ENCODE measurements at places on chromosomes 6 and 20. TPM values are rescaled to one million over a fixed set of nuclear protein-coding genes. Genes with fewer than 3 reads are reported as not detected.

DNA sequence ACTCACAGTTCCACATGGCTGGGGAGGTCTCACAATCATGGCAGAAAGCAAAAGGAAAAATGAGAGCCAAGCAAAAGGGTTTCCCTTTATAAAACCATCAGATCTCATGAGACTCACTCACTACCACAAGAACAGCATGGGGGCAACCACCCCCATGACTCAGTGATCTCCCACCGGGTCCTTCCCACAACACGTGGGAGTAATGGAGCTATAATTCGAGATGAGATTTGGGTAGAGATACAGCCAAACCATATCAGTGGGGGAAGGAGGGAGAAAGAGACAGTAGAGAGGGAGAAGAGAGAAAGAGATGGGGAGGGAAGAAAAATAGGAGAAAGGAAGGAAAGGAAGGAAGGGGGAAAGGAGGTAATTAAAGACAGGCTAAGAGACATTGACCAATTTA is 30.1 kb downstream of the GMDS start:
- no peaks in the 10 kb centered on the region for H3K36me3 ChIP-seq
- H3K4me3 ChIP-seq: no peak overlapping the region
- no peak for DNase-seq
- no peak overlapping the region for H3K27ac ChIP-seq
- H3K4me1 ChIP-seq: peaks cover 7% of the 10 kb centered on the region

- H3K4me3 ChIP-seq: no peak overlapping the region
- no peaks in the 10 kb centered on the region for H3K36me3 ChIP-seq
- DNase-seq: no peak
- H3K27me3 ChIP-seq: no peaks in the 10 kb centered on the region
- no peak overlapping the region for H3K27ac ChIP-seq
- peaks cover 34% of the 10 kb centered on the region for H3K4me1 ChIP-seq
These were observed 2.2 kb upstream of the OSER1 start for GRCh38 chr20:44212792-44213191.

- H3K27ac ChIP-seq: no peak overlapping the region
- H3K4me3 ChIP-seq: no peak overlapping the region
- no peaks in the 10 kb centered on the region for H3K4me1 ChIP-seq
- no peak for DNase-seq
These were observed 301.9 kb upstream of the SGK1 start for GRCh38 chr6:134619789-134620188.

GRCh38 chr6:74069089-74069581 is 373.1 kb downstream of the CD109 start:
- H3K27ac ChIP-seq: no peak overlapping the region
- H3K36me3 ChIP-seq: no peaks in the 10 kb centered on the region
- no peaks in the 10 kb centered on the region for H3K4me1 ChIP-seq
- H3K4me3 ChIP-seq: no peak overlapping the region
- peak; percentile 53 for DNase-seq

DNA sequence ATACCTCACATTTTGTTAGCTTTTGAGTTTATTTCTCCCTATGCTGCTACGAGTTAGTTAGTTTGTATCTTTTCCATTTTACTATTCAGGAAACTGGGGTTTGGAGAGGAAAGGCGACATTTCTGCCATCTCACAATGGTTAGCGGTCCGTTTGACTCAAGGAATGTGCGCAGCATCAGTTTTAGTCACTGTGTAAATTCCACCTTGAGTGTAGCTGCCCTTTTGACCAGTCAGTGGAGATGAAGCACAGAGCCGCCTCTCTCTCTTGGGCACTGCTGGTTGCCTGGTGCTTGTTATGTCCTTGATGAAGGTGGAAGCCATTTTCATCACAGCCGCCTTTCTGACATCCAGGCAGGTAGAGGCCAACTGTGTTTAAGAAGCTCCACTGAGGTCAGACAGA is 185.5 kb downstream of the SCP2D1 start:
- H3K27me3 ChIP-seq: no peaks in the 10 kb centered on the region
- DNase-seq: no peak
- no peaks in the 10 kb centered on the region for H3K36me3 ChIP-seq
- H3K27ac ChIP-seq: no peak overlapping the region

- H3K36me3 ChIP-seq: no peaks in the 10 kb centered on the region
- H3K4me3 ChIP-seq: no peak overlapping the region
- no peaks in the 10 kb centered on the region for H3K4me1 ChIP-seq
- H3K27me3 ChIP-seq: no peaks in the 10 kb centered on the region
- DNase-seq: no peak
These were observed 1249.0 kb upstream of the CITED2 start for GRCh38 chr6:140623498-140623897.

GRCh38 chr20:33830371-33830770 is 19.2 kb downstream of the CHMP4B start:
- peak; percentile 31 for DNase-seq
- H3K36me3 ChIP-seq: no peaks in the 10 kb centered on the region
- H3K4me1 ChIP-seq: peaks cover 71% of the 10 kb centered on the region
- H3K27me3 ChIP-seq: no peaks in the 10 kb centered on the region
- no peak overlapping the region for H3K4me3 ChIP-seq

- H3K4me1 ChIP-seq: peaks cover 42% of the 10 kb centered on the region
- no peak overlapping the region for H3K4me3 ChIP-seq
- DNase-seq: no peak
- H3K27me3 ChIP-seq: no peaks in the 10 kb centered on the region
- no peaks in the 10 kb centered on the region for H3K36me3 ChIP-seq
These were observed 68.0 kb upstream of the TBC1D7 start for GRCh38 chr6:13396241-13396792.

- no peaks in the 10 kb centered on the region for H3K36me3 ChIP-seq
- H3K27ac ChIP-seq: no peak overlapping the region
- H3K4me3 ChIP-seq: no peak overlapping the region
These were observed 333.6 kb downstream of the BTBD9 start for GRCh38 chr6:38305995-38306681.

GRCh38 chr6:170424604-170425126 is 118.1 kb downstream of the FAM120B start:
- H3K4me3 ChIP-seq: no peak overlapping the region
- no peaks in the 10 kb centered on the region for H3K36me3 ChIP-seq
- H3K27ac ChIP-seq: no peak overlapping the region
- H3K4me1 ChIP-seq: no peaks in the 10 kb centered on the region
- DNase-seq: no peak

DNA sequence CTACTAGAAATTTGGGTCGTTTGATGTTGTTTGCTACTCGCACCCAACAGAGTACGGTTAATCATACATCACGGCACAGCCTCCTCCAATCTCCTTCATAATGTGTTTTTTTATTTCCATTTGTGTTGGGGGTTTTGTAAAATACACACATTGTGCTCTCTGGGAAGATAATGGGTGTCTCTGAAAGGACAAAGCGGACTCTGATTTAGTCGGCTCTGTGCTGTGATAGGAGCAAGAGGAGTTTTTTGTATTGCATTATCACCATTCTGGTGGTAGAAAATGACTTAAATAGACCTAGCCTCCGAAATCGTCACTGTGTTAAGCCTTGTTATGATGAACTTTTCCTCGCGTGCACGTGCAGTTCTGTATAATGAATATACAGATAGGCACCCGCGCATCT is 196.3 kb downstream of the CDH4 start:
- no peak overlapping the region for H3K4me3 ChIP-seq
- H3K27me3 ChIP-seq: no peaks in the 10 kb centered on the region
- H3K27ac ChIP-seq: no peak overlapping the region
- no peaks in the 10 kb centered on the region for H3K4me1 ChIP-seq
- no peaks in the 10 kb centered on the region for H3K36me3 ChIP-seq

GRCh38 chr6:166005944-166006899 is 161.4 kb downstream of the TBXT start:
- DNase-seq: peak; percentile 87
- peak overlapping the region; percentile 89 for H3K27ac ChIP-seq
- peak overlapping the region; percentile 45 for H3K4me3 ChIP-seq
- no peaks in the 10 kb centered on the region for H3K36me3 ChIP-seq

DNA sequence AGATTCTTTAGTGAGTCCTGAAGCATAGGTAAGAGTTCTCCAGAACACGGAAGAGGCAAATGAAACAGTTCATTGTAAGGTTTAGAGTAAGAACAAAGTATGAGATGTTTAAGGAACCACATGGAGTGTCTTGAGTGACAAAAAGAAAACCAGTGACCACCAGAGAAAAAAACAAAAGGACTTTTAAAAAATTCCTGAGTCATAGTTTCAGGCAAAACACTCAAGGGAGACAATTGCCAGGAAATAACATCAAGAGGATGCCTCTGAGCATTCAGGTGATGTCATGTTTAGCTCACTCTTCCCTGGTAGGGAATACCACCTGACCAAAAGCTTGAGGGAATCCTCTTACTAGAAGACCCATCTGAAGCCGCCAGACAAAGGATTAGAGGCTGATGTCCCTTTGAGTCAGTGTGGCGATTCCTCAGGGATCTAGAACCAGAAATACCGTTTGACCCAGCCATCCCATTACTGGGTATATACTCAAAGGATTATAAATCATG is 110.3 kb downstream of the COL19A1 start:
- no peak overlapping the region for H3K4me3 ChIP-seq
- no peaks in the 10 kb centered on the region for H3K4me1 ChIP-seq
- H3K27ac ChIP-seq: no peak overlapping the region
- no peak for DNase-seq
- no peaks in the 10 kb centered on the region for H3K36me3 ChIP-seq

DNA sequence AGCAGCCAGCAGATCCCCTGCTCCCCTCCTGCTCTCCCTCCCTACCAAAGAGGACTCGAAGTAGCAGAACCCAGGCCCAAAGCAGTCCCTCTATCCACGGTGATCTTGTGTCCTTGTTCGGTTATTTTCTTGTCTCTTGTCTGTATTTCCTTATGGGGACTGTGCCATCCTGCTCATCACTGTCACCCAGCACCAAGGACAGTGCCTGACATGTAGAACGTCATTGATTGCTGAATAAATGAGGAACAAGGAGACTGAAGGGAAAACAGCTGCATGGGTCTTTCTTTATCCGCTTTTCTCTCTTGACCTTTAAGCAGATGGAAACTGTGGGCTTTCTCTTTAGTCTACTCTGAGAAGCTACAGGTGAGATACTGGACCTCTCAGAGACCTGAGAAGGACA is 29.4 kb upstream of the ZNF831 start:
- no peaks in the 10 kb centered on the region for H3K4me1 ChIP-seq
- no peak overlapping the region for H3K4me3 ChIP-seq
- no peak overlapping the region for H3K27ac ChIP-seq
- peaks cover 4% of the 10 kb centered on the region for H3K27me3 ChIP-seq
- no peak for DNase-seq

GRCh38 chr20:62427172-62428001 is at the start of gene RBBP8NL:
Gene RBBP8NL (minus strand): TSS chr20:62427539. CDS start chr20:62419647, 7,892 bp downstream.
- peak within 1 kb of the TSS; percentile 65 for H3K27ac ChIP-seq
- H3K4me1 ChIP-seq: peaks cover 32% of the 10 kb centered on the region
- H3K4me3 ChIP-seq: peak within 1 kb of the TSS; percentile 17
- no peaks in the 10 kb centered on the region for H3K27me3 ChIP-seq
- DNase-seq: peak; percentile 97

- DNase-seq: peak; percentile 46
- no peaks in the 10 kb centered on the region for H3K36me3 ChIP-seq
- H3K27ac ChIP-seq: no peak overlapping the region
- no peak overlapping the region for H3K4me3 ChIP-seq
- no peaks in the 10 kb centered on the region for H3K27me3 ChIP-seq
- peaks cover 9% of the 10 kb centered on the region for H3K4me1 ChIP-seq
These were observed 133.2 kb upstream of the RPS6KA2 start for GRCh38 chr6:166760288-166760687.

GRCh38 chr6:16756660-16757255 is 4.5 kb downstream of the ATXN1 start:
- H3K4me3 ChIP-seq: no peak overlapping the region
- H3K36me3 ChIP-seq: no peaks in the 10 kb centered on the region
- no peak for DNase-seq
- no peaks in the 10 kb centered on the region for H3K27me3 ChIP-seq

GRCh38 chr20:63096681-63097335 is 90.0 kb upstream of the BHLHE23 start:
- DNase-seq: no peak
- H3K27ac ChIP-seq: no peak overlapping the region
- H3K27me3 ChIP-seq: peaks cover 86% of the 10 kb centered on the region
- H3K4me3 ChIP-seq: no peak overlapping the region
- no peaks in the 10 kb centered on the region for H3K36me3 ChIP-seq

- no peak overlapping the region for H3K27ac ChIP-seq
- no peaks in the 10 kb centered on the region for H3K27me3 ChIP-seq
- no peaks in the 10 kb centered on the region for H3K36me3 ChIP-seq
- H3K4me1 ChIP-seq: no peaks in the 10 kb centered on the region
- DNase-seq: peak; percentile 25
These were observed 567.3 kb upstream of the BTBD3 start for GRCh38 chr20:11350126-11351005.

DNA sequence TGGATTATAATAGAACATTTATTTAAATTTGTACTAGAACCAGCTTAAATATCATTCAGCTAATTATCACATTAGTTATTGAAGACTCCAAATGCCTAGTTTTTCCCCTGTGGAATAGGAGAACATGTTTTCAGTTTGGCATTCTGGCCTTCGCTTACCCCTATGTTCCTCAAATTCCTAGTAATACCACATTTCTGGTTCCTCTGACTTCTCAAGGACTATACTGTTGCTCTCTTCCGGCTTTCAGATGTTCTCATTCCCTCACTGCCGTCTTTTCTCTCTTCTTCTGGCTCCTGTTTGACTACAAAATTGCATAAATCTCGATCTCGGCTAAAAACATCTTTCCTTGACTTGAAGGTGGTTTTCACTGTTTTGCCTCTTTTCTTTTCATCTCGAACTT is 71.8 kb upstream of the KHDRBS2 start:
- no peaks in the 10 kb centered on the region for H3K36me3 ChIP-seq
- DNase-seq: no peak
- no peaks in the 10 kb centered on the region for H3K4me1 ChIP-seq
- H3K27me3 ChIP-seq: no peaks in the 10 kb centered on the region
- H3K4me3 ChIP-seq: no peak overlapping the region
- H3K27ac ChIP-seq: no peak overlapping the region

DNA sequence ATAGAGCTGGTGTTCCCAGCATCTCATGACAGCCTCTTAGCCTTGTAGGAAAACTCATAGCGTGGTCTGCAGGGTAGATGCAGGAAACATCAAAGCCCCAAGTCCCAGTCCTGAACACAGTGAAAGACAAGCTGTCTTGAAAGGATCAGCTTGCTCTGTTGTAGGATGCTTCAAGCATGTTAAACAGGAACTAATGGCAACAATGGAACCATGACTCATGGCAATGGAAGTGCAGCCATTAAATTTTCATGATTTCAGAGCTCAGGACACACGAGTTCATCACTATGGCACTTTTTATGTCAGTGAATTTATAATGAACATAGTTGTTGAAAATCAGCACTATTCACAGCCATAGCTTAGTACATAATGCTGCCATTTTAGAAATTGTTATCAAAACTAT is 367.7 kb downstream of the KIF16B start:
- H3K27ac ChIP-seq: no peak overlapping the region
- no peak overlapping the region for H3K4me3 ChIP-seq
- H3K4me1 ChIP-seq: no peaks in the 10 kb centered on the region
- no peaks in the 10 kb centered on the region for H3K36me3 ChIP-seq
- no peaks in the 10 kb centered on the region for H3K27me3 ChIP-seq

The PCIF1 gene
- total RNA-seq: 22.2 TPM

The PDE7B gene
- total RNA-seq: 0.29 TPM

The PXT1 gene
- not detected for total RNA-seq

The SYTL3 gene
- 5.4 TPM for total RNA-seq

The C6orf118 gene
- total RNA-seq: 1.3 TPM

The DDAH2 gene
- total RNA-seq: 76.1 TPM

The LPA gene
- total RNA-seq: not detected

The NOX3 gene
- total RNA-seq: not detected

The SNX9 gene
- total RNA-seq: 48.5 TPM
